NCI-H1105 treated with DMSO at 0.1 percent for 48 hours (cell line): ENCODE measurements at places on chromosomes 7 and 10.

GRCh38 chr7:132354527-132354926, 221.7 kb downstream of the PLXNA4 start:
- DNase-seq, result no peak

- no peak for DNase-seq
These were observed 71.9 kb upstream of the DUSP5 start for GRCh38 chr10:110425684-110426293.

DNA sequence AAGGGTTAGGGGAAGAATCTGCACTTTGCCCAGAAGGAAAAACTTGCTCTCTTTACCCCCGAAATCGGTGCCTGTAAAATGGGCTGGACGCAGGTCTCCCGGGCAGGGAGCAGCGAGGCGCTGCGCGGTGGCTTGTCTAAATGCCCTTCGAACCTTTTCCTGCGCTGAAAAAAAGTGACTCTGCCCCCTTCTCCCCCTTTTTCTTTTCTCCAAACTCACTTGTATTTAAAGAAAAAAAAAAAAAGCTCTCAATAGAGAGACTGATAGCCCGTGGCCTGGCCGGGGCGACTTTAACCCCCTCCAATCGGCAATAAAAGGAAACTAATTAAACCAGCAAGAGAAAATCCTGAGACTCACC, 286 bp downstream of the SP8 start:
- peak; percentile 40 for DNase-seq

- peak; percentile 87 for DNase-seq
These were observed 22.0 kb downstream of the CDCA7L start for GRCh38 chr7:21923658-21924057.

DNA sequence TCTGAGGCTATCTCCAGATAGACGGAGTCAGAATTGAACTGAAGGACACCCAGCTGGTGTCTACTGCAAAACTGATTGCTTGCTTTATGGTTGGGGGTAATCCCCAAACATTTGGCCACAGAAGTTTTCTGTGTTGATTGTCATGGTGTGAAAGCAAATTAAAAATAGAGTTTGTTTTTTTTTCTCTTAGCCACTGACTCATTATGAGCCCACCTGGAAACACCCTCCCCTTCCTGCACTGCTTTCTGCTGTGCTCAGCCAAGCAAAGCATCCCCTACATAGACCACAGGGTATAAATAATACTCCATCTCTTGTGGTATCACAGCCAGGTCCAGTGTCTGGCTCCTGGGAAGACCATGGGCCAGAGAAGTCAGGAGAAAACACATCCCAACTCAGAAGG, 6.5 kb upstream of the VWC2 start:
- DNase-seq, result no peak
